SJSA1 (cell line): ENCODE measurements at places on chromosomes 2 and 18. TPM values are rescaled to one million over a fixed set of nuclear protein-coding genes. Genes with fewer than 3 reads are reported as not detected.

DNA sequence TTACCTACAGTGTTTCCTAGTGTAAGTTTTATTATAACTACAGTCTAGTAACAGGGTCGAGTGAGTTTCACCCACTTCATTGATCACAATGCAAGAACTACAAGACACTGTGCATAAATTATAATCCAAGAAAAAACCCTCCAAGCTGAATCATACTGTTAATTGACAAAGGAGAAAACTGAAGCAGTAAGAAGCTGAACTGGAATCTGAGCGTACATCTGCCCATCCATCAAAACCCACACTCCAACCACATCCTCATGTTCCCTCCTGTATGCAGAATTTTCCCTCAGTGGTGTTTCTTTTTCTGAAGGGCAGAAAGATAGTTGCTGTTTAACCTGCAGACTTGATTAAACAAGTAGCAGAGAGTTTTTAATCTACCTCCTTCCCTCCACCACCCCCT, 49.5 kb upstream of the KIDINS220 start:
- no peak overlapping the region for H3K27ac ChIP-seq
- no peaks in the 10 kb centered on the region for H3K27me3 ChIP-seq
- DNase-seq, result no peak
- peaks cover 11% of the 10 kb centered on the region for H3K4me1 ChIP-seq
- H3K36me3 ChIP-seq, result peaks cover 8% of the 10 kb centered on the region
- H3K4me3 ChIP-seq, result no peak overlapping the region

GRCh38 chr2:176503776-176504175, 234.5 kb downstream of the MTX2 start:
- H3K36me3 ChIP-seq, result no peaks in the 10 kb centered on the region
- no peaks in the 10 kb centered on the region for H3K4me1 ChIP-seq
- H3K27me3 ChIP-seq, result no peaks in the 10 kb centered on the region

- H3K27ac ChIP-seq, result no peak overlapping the region
- no peaks in the 10 kb centered on the region for H3K27me3 ChIP-seq
- no peak for DNase-seq
- H3K4me3 ChIP-seq, result no peak overlapping the region
- no peaks in the 10 kb centered on the region for H3K36me3 ChIP-seq
Observed at GRCh38 chr18:53018791-53019190, 678.8 kb downstream of the DCC start.

DYNAP gene
- not detected in 2 replicates for total RNA-seq

DNA sequence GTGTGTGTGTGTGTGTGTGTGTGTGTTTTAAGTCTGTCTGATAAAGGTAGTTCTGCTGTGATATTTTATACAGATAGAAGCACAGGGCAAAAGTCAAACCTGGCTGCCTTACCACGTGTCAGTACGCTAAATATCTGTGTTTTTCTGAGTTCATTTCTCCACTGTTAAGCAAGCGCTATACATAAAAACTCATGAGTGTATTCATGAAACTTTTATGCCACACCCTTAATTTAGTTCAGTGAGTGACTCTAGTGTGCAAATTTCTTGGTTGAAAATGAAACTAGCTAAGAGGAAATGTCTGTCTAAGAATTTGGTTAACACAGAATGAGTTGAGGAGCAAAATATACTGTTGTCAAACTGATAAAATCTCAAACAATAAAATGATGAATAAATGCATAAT, 11.2 kb downstream of the CASP10 start:
- H3K36me3 ChIP-seq, result no peaks in the 10 kb centered on the region

BOLL gene
- total RNA-seq, result not detected in 2 replicates

DNA sequence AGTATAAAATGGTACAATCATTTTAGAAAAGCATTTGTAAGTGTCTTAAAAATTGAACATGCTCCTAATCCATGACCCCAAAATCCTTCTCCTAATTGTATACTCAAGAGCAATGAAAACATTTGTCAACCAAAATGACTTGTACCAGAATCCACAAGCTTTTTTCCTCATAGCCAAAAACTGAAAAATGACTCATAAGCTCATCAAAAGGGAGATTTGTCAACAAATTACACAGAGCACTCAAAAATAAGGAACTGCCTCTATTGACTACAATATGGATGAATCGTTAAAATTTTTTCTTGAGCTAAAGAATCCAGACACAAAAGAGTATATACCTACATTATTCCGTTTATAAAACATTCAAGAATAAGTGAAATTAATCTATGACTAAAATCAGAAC, 544.8 kb downstream of the ARHGAP15 start:
- H3K27me3 ChIP-seq, result no peaks in the 10 kb centered on the region
- H3K4me1 ChIP-seq, result no peaks in the 10 kb centered on the region
- H3K36me3 ChIP-seq, result no peaks in the 10 kb centered on the region
- H3K4me3 ChIP-seq, result no peak overlapping the region
- no peak for DNase-seq
- H3K27ac ChIP-seq, result no peak overlapping the region

- H3K4me3 ChIP-seq, result no peak overlapping the region
- DNase-seq, result no peak
- peaks cover 4% of the 10 kb centered on the region; the same call in 1 of the 2 replicates for H3K4me1 ChIP-seq
- no peaks in the 10 kb centered on the region for H3K27me3 ChIP-seq
- H3K36me3 ChIP-seq, result no peaks in the 10 kb centered on the region
Observed at GRCh38 chr2:197358931-197359330, 48.4 kb upstream of the ANKRD44 start.

GRCh38 chr18:22765896-22766295, 167.2 kb upstream of the RBBP8 start:
- H3K27me3 ChIP-seq, result no peaks in the 10 kb centered on the region
- DNase-seq, result no peak
- H3K36me3 ChIP-seq, result no peaks in the 10 kb centered on the region

CNGA3 gene
- total RNA-seq, result not detected in 2 replicates

GRCh38 chr2:23432531-23432930, 47.6 kb downstream of the KLHL29 start:
- H3K27me3 ChIP-seq, result no peaks in the 10 kb centered on the region
- H3K27ac ChIP-seq, result no peak overlapping the region
- no peaks in the 10 kb centered on the region for H3K36me3 ChIP-seq
- DNase-seq, result peak; percentile 24
- no peak overlapping the region for H3K4me3 ChIP-seq

DNA sequence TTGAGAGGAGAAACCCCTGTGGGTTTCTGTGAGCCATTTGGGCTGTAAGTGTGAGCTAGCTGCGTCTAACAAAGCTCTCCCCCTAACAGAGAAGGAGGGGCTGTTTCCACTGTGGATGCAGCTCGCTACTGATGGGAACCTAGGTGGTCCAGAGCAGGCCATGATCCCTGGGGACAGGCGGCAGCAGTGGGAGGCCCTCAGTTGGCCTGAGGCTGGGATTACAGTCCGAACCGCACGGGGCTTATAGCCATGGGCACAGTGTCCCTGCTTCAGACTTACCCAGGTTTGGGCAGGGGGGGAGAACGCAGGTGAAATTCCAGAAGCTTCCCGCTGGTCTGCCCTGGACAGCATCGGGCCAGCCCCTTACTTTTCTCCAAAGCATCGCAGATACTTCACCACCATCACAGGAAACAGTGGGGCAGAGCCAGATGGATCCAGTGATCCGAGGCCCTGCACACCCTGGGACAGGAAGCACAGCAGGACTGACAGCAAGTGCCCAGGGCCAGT, 139.4 kb downstream of the SEPTIN10 start:
- no peak overlapping the region for H3K4me3 ChIP-seq
- H3K27me3 ChIP-seq, result no peaks in the 10 kb centered on the region
- no peak overlapping the region for H3K27ac ChIP-seq
- no peak for DNase-seq
- peaks cover 43% of the 10 kb centered on the region for H3K4me1 ChIP-seq

- no peak overlapping the region for H3K4me3 ChIP-seq
- DNase-seq, result no peak
- no peak overlapping the region for H3K27ac ChIP-seq
- no peaks in the 10 kb centered on the region for H3K36me3 ChIP-seq
- no peaks in the 10 kb centered on the region for H3K4me1 ChIP-seq
Observed at GRCh38 chr2:23155022-23155421, 230.0 kb upstream of the KLHL29 start.

DNA sequence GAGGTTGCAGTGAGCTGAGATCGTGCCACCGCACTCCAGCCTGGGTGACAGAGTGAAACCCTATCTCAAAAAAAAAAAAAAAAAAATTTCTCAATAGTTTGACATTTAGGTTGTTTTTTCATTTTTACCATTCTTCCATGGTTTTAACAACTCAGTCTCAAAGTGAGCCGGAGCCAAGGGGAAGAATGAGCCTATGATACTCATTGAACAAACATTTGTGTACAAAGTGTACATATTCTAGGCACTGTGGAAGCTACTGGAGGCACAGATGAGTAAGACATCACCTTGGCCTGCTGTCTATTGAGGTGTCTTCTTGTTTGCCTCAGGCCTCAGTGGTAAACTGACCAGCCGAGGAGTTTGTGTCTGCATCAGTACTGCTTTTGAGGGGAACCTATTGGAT, 21.9 kb downstream of the CENPO start:
- no peak for DNase-seq
- H3K27ac ChIP-seq, result no peak overlapping the region

DNA sequence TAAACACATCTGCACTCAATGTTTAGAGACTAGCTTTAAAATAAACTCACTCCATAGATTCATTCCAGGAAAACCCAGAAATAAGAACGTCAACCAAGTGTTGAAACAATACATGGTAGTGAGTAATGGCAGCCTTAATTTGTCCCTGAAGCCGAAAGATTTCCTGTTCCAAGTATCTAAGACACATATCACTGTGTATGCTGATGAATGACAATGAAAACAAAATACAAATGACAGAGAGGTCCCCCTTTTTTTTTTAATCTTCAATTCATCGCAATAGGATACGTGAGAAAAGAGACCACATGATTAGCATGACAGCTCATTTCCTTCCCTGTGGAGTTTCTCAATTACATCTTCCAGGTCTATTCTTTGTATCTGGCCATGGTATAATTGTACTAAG, 160.5 kb upstream of the STK17B start:
- peak overlapping the region; percentile 45 for H3K27ac ChIP-seq
- no peak overlapping the region for H3K4me3 ChIP-seq
- H3K4me1 ChIP-seq, result peaks cover 50% of the 10 kb centered on the region

DNA sequence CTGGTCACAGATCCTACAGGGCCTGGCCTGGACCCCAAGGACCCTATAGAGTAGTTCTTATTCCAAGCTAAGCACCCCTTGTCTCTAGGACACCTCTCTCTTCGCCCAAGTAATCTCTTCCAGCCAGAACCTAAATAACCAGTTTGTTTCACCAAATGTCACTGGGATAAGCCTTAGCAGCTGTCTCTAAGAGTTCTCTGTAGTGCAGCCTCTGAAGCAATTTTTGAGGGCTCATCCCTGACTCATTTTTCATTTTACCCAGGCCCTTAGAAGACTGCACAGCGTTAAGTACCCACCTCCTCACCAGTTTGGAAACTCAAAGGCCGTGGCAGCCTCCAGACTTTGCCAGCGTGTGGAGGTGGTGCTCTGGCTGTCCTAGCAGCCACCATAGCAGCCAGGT, 290.1 kb upstream of the SIX2 start:
- H3K4me1 ChIP-seq, result no peaks in the 10 kb centered on the region
- H3K27me3 ChIP-seq, result no peaks in the 10 kb centered on the region
- no peak overlapping the region for H3K27ac ChIP-seq
- H3K4me3 ChIP-seq, result no peak overlapping the region
- no peaks in the 10 kb centered on the region for H3K36me3 ChIP-seq
